ENCODE measurements at places on chromosomes 2 and 18.
A peak's percentile ranks its signal among the peaks of the same experiment; 100 is the strongest.

GRCh38 chr2:185063761-185064160 is 465.4 kb downstream of the ZNF804A start:
- no peak for DNase-seq

DNA sequence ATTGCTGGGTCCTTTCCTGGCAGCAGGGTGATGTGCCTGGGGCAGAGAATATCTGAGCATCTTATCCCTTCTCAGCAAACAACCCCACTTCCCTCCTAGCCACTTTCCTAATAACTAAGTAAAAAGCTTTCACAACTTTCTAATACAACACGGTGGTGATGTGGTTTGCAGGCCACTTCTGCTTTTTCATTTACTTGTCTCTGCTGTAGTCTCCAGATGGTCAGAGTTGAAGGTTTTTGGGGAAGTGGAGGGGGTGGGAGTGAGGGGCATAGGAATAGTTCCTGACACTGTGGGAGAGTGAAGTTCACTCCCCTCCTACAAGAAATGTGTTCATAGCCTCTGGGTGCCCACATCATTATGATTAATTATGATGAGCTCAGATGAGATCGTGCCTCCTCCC is 11.6 kb downstream of the OXER1 start:
- no peak for DNase-seq

DNA sequence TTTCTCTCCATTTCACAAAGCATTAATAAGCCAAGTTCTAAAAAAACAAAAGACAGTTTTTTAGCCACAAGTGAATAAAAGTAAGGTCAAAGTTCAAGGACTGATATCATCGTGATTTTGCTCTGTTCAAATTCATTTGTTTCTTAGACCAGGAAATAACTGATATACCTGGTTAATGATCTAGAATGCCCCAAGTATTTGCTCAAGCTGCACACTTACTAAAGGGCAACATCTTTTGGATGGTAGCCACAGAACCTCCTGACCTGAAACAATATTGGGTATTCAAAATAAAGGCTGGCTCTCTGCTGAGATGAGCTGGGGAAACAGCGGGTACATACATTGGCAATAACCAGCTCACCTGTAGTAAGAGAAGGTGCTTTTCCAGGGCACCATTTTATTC is 314.7 kb upstream of the LYPD1 start:
- DNase-seq = no peak

DNA sequence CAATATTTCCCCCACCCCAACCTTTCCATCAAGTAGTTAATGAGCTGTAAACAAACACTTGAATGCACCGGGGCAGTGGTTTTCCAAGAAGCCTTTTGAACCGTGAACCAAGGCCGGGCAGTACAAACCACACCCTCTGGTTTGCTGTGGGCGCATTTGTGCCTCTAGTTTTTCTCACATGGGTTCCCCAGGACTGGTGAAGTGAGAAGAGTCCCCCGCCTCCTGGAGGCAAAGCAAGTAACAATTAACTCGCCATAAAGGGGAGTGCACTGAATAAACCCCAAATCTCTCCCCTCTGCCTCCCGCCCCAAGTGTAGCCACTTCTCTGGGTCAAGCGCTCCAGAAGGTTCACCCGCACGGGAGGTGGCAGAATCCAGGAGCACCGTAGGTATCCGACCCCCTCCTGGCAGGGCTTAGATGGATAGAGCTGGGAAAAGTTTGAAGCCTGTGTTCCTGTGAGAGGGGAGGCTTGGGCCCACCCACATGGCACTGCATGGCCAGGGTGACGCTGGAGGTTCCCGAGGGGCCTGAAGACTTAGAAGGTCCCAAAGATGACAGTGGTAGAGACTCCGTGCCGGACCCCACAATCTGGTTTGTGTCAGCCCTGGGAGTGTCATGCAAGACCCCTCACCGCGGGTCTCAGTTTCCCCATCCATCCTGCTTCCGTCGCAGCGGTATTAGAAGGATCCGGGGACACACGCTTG is 182.2 kb downstream of the SMAD2 start:
- no peak for DNase-seq

- DNase-seq = no peak
These were observed 527.6 kb upstream of the ZEB2 start for GRCh38 chr2:145047554-145047953.

DNA sequence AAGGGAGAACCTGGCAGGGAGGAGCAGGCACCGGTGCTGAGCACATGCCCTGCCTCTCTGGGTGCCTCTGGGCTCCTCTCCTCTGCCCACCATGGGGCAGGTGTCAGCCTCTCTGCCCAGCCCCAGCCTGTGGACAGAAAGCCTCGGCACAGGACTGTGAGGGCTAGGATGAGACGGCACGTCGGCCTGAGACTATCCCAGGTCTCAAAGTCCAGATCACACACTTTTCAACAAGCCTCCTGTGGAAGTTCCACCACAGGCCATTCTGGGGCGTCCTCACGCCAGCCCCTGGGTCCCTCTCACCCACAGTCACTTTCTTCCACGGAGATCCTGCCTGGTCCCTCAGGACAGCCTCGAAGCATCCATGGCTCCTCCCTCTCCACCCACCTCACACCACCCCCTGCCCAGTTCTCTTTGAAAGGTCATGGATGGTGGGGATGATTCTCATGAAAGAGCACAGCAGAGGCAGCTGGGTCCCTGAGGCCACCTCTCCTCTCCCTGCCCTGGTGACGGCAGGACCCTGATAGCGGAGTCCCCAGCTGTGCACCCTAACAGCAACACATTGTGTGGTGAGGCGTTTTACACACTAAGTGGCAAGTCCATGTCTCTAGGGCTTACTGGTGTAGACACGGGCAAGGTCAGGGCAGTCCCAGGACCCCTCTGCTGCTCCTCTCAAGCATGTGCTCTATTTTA is 569.4 kb upstream of the SALL3 start:
- no peak for DNase-seq

GRCh38 chr2:201798252-201798913 is 8.0 kb upstream of the CDK15 start:
- DNase-seq = peak; percentile 88

DNA sequence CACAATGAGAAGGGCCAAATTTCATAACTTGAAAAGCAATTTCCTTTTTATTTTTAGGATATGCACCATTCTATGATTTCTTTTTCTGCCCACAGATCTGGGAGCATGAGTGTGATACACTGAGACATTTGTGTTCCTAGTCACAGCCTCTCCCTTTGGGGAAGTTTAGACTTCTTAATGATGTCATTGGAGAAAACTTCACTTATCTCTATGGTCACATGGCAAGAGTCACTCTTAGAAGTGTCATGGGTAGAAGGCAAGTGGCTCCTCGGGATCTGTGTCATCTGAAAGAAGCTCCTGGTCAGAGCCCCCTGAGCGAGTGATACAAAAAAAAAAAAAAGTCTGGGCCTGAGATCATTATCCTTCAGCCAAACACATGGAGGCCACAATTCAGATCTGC is 62.5 kb upstream of the LGALSL start:
- no peak for DNase-seq

DNA sequence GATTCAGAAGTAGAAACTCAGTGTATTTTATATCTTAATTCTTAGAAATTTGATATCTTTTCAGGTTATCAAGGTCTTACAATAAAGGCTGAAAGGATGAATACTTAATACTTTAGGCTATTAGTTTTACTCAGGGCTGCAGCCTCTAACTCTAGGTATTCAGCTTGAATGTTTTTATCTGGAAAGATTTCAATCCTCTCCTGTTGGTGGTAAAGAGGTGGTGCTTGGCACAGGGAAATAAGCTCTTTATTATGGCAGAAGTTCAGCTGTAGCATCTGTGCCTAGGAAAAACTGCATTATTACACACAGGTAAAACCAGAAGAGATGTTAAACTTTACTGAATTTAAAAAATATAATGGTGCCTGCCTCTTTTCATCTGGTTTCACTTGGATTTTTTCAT is 11.1 kb downstream of the ACVR2A start:
- no peak for DNase-seq

DNA sequence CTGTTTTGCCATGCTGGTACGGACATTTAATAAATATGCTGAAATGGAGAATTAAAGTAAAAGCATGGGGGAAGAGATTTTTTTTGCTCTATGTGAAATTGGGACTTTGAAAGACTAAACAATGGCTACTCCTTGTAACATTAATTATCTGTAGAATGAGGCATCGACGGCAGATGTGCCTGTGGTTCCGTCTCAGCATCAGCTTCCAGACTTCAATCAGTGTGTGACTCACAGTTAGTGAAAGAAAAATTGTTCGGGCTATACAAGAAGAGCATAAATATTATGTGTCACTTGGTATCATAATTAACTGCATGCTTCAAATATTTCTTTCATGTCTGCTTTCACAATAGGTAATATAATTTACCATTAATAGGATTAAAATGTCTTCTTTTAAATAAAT is 117.0 kb upstream of the SMIM21 start:
- peak; percentile 78 for DNase-seq

DNA sequence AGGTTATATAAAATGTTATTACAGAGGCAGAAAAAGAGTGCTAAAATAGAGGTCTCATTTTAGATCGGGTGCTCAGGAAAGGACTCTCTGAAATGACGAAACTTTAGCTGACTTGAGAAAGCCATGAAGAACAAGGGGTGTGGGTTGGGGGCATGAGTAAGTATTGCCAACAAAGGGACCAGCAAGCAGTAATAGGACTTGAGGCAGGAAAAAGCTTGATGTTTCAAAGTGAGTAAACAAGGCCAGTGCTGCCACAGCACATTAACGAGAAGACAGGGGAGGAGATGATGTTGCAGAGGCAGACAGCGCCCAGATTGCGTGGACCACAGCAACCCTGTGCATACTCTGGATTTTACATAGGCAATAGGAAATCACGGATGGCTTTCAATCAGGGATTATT is 318.8 kb downstream of the ZEB2 start:
- DNase-seq = no peak

GRCh38 chr18:78561757-78562510 is 417.7 kb upstream of the SALL3 start:
- DNase-seq = no peak

DNA sequence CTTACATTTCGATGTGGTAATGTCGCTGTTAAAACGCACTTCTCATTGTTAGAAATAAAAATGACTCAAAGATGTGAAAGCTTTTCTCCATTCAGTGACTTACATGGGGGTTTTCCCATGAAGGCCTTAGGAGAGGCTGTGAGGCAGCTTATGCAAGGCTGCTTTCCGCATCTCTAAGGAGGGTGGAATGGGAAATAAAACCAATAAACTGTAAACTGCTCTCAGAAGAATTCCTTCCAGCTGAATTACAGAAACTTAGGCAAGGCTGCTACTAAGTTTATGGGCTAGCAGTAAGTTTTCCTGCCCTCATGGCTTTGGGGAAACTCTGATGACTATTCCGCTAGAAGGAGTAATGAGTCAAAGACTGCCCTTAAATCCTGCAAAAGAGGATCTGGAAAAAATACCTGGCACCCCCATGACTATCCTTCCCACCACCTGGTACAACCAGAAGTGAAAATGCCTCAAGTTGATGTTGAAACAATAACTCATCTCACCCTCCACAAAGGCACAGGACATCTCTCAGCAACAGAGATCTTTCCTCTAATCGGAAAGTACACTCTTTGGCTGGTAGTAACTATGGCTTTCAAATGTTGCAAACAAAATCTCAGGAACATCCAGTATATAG is 97.7 kb upstream of the SMAD7 start:
- DNase-seq = peak; percentile 69

GRCh38 chr2:124258140-124258880 is 233.2 kb downstream of the CNTNAP5 start:
- DNase-seq = peak; percentile 87

DNA sequence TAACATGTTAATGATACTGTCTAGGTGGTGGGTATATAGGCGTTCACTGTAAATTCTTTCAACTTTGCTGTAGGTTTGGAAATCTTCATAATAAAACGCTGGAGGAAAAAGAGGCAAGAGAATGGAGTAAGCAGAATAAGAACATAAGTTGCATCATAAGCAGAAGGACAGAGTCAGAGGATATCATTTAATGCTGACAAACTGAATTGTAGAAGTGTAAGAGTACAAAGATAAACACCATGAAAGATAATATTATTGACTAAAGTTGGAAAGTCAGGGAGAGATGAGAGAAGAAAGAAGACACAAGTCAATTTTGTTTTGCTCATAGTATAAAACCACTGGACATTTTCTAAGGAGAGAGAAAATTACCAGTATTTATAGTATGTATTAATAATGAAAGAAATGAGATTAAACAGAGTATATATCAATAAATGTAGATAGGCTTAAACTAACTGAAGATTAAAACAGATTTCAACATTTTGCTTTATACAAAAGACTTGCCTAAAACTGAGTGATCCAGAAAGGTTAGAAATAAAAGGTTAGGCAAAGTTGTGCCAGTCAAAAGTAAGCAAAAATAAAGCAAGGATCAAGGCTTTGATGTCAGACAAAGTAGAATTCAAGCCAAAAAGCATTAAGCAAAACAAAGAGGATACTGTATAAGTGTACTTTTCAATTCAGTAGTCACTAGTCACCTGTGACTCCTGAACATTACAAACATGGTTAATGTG is 42.4 kb upstream of the VIT start:
- no peak for DNase-seq
